ENCODE measurements at places on chromosomes 7 and 10.

DNA sequence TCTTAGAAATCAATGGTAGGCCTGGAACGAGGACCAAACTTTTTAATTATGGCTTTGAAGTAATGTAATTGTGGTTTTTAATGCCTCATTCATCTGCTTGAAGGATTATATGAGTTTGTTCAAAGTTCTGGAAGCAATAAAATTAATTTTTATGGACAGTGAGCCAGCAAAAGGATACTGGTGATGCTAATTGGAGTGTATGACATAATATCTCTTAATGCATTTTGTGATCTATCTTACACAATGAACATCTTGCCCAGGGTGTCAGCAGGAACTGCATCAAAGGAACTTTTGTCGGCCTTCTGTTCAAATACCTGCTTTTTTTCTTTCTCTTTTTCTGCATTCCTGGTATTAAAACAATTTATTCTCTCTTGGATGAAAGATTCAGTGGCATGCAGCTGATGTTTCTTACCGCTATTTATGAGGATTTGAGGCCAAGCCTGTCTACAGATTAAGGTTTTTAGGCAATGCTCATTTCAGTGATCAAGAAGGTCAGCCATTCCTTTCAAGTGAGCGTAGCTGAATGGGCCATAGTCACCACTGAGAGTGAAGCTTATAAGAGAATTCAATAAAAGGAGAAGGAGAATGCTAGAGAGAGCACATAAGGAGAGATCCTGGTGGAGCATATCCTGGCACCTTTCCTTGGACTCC lies 974.8 kb downstream of the SORCS3 start:
- DNase-seq = no peak

DNA sequence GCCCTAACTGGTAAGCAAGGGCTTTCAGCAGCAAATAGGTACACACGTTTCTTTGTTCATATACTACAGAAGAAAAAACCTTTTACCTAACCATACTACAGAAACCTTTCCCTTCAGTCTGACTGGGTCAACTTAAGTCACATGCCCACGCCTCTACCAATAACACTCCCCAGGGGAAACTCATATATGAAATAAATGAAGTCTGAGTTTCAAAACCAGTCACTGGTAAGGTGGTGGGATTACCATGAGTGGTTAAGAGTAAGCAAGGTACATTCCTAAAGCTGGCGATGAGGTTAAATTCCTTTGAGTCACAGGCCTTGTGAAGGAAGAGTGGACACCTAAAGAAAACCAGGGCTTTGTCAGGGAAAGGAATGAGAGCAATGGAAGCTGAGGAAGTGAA lies 21.4 kb upstream of the KIF20B start:
- DNase-seq = no peak

DNA sequence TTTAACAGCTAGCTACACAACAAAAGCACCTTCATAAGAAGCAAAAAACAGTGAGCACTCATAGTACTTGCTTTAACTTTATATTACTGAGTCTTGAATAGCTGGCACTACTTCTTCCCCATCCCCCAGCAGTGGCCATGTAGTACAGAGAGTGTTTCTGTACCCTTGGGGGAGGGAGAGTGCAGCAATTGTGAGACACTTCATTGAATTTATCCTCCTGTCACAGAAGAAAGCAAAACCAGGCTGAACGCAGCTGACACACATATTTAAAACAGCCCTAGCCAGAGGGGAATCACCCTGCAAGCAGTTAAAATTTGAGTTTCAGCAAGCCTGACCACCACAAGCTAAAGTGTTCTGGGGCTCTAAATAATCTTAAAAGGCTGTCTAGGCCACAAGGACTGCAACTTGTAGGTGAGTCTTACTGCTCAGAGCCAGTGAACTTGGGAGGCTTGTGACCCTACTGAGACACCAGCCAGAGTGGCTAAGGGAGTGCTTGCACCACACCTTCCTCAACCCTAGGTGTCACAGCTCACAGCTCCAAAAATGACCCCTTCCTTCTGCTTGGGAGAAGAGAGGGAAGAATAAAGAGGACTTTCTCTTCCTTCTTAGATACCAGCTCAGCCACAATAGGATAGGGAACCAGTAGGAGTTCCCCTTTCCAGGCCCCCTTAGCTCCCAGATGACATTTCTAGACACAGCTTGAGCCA lies 97.7 kb upstream of the MEOX2 start:
- DNase-seq = no peak

- no peak for DNase-seq
Observed at GRCh38 chr7:6160191-6160623, 112.2 kb downstream of the CYTH3 start.

GRCh38 chr7:19101909-19102308 lies 15.5 kb downstream of the TWIST1 start:
- no peak for DNase-seq

DNA sequence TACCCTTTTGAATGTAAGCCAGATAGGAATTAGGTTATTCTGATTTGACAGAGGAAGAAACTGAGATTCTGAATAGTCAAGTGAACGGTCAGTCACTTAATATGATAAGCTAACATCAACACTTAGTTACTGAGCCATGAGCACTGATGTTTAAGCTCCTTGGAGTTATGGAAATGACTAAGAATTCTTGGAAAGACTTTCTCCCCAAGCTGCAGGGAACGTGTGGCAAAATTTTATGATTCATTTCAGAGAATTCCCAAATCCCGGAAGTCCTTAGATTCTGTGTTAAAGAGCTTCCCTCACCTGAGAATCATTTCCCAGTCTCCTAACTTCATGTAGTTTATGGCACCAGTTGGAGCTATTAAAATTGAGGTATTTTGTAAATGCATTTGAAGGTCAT lies 330.9 kb downstream of the XPNPEP1 start:
- DNase-seq = no peak

DNA sequence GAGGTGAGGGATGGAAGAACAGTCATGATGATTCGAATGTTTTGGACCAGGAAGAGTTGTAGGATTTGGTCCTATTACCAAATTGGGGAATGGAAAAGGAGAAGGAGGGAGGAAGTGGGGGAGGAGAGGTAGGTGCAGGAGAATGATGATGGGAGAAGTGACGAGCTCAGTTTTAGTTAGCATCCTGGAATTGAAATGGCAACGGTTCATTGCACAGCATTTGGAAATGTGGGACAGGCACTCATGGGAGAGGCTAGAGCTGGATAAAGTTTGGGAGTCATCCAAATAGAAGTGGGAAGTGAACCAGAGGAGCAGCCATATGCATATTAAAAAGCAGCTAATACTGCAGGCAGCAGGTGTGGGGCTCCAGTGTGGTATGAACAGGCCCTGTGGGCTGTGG lies 253.6 kb downstream of the SORCS3 start:
- no peak for DNase-seq

GRCh38 chr7:101565601-101566209 lies 63.4 kb downstream of the MYL10 start:
- no peak for DNase-seq

DNA sequence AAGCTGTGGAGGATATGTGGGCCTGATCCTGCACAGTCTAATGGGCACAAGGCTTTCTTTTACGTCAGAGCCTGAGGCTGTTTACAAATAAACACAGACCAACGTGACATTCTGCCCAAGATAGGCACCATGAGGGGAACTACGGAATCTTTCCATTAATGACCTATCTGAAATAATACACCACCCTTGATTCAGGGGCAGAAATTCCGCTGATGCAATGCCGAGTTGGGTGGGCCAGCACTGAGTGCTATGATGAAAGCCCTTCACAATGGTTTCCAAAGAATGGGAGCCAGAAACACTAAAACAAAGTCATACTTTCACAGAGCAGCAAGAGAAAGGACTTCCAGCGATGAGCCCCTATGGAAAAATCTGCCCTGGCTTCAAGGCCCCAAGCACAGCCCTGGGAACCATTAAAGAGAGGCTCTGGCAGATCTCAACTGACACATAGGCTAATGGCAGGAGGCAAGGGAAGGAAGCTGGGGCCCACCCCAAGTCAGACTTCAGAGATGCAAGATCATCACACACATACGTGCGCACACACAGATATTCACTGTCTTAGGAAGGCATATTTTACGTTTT lies 72.2 kb upstream of the DLX6 start:
- no peak for DNase-seq

- DNase-seq = no peak
Observed at GRCh38 chr10:45160271-45160670, 155.1 kb downstream of the OR13A1 start.

DNA sequence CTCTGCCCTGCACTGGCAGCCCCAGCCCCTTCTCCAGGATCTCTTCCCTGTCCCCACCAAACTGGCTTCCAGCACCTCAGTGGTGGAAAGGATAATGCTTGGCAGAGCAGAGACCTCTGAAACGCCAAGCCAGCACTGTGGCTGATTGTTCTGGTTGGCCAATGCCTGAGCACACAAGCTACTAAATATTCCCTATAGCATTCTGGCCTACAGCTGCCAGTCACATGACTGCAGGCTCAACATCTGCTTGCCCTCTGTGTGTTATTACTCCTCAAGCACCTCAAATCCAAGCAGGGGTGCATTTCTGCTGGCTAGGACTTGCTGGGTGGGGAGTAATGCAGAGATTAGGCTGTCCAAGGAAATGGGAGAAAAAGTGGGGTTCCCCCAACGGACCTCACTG lies 6.1 kb downstream of the TBATA start:
- no peak for DNase-seq

DNA sequence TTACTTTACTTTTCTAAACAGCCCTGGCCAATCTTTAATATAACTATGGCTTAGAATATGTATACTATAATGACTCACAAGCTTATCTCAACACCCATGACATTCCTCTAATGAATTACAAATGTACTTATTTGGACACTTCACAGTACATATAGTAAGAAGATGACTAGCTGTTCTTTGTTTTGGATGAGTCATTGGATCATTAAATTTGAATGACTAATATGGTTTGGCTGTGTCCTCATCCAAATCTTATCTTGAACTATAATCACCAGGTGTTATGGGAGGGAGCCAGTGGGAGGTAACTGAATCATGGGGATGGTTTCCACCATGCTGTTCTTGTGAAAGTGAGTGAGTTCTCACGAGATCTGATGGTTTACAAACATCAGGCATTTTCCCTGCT lies 807.5 kb upstream of the SORCS1 start:
- no peak for DNase-seq

GRCh38 chr7:151272877-151273276 lies 24.4 kb upstream of the SMARCD3 start:
- no peak for DNase-seq

- DNase-seq = no peak
Observed at GRCh38 chr7:91367812-91368578, 103.8 kb downstream of the FZD1 start.

DNA sequence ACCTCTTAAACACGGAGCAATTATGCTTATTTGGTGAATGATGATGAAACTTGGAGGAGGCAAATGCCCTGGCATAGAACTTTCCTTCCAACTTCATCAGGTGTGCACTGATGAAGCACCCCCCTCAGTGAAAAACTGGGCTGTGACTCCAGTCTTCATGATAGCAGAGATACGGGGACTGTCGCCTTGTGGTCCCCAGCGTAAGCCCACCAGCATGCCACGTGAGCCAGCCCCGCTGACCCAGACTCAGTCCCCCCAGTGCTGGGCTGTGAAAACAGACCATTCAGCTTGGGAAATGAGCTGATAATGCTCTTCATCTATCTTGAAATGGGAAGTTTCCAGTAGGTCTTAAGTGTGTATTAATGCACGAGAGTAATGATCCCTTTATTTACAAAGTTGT lies 177.0 kb downstream of the SNX10 start:
- DNase-seq = no peak

- no peak for DNase-seq
Observed at GRCh38 chr7:114910787-114911186, 11.1 kb upstream of the MDFIC start.

- DNase-seq = no peak
Observed at GRCh38 chr10:93431361-93431760, 50.8 kb downstream of the MYOF start.

- no peak for DNase-seq
Observed at GRCh38 chr10:34107626-34108516, 707.2 kb downstream of the PARD3 start.

- no peak for DNase-seq
Observed at GRCh38 chr7:99448855-99449254, 10.1 kb downstream of the CPSF4 start.

- DNase-seq = peak; percentile 48
Observed at GRCh38 chr7:50349963-50350944, 45.7 kb downstream of the IKZF1 start.

DNA sequence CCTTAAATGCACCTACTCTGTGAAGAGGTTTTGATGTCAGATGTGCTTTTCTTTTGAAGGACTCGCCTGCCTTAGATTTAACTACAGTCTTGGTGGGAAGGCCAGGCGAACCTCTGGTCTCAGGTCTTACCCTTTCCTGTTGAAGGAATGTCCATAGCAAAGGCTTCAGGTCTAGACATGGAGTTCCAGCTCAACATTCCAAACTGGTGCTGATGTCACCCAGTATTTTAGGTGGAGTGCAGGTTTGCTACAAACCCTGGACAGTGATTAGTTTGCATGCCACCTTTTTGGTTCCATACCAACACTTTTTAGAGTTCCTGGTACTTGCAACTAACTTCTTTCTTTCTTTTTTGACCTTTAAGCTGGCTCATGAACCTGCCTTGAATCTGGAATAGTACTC lies 258.7 kb downstream of the GFRA1 start:
- no peak for DNase-seq

DNA sequence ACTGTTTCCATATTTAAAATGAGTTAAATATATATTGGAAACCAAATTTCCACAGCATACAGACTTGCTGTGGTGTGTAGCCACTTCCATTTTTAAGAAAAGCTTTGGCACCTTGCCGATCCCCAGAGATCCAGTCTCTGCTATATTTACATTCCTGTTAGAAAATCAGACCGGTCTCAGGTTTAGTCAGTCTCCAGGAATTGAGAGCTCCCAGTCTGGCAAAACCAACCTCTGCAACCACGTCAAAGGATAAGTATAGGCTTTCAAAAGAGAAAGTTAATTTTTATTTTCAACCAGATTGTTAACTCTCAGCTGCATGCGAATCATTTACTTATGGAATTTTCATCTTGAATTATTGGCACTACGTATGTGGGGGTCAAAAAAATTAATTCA lies 28.2 kb downstream of the PUS7 start:
- DNase-seq = no peak

DNA sequence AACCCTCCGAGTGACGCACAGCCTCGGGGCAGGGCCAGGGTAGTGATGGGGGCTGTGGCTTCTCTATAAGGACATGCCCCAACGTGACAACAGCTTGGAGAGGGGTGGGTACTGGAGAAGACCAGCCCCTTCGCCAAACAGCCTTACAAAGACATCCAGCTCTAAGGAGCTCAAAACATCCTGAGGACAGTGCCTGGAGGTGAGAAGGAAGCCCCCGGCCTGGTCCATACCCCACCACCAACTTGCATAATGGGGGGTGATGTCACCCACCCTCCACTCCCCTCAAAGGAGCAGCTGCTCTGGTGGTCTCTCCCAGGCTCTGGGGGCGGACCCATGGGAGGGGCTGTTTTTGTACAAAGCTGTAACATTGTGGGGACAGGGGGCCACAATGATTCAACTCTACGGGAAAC lies 15.1 kb downstream of the PRSS2 start:
- DNase-seq = peak; percentile 60

DNA sequence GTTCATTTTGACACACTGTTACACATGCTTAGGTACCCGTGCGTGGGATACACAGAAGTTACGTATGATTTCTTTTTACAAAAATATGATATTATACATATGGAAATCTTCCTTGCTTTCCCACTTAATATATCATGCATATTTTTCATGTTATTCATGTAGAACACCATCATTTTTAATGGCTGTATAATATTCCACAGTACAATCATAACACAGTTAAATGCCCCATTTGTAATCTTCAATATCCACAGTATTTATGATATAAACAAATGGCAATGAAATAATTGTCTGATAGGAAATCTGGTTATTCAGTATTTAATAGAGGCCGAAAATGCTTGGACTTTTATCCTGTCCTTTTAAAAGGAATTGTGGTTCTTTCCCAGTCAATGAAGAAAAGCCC lies 23.2 kb downstream of the VIPR2 start:
- DNase-seq = no peak

- no peak for DNase-seq
Observed at GRCh38 chr7:18906901-18907300, 210.5 kb downstream of the TWIST1 start.

Data from activated CD4-positive, CD25-positive, alpha-beta regulatory T cell treated with anti-CD3 and anti-CD28 coated beads, Interleukin-2, amount 50 U/mL, for 16 hours (primary cell).